Caco-2 (cell line): ENCODE measurements at places on chromosomes 2 and 18. TPM values are rescaled to one million over a fixed set of nuclear protein-coding genes. Genes with fewer than 3 reads are reported as not detected.

Gene ELP2
- 43.2 and 45.9 TPM in 2 replicates for total RNA-seq

Gene R3HDM1
- 44.4 and 45.3 TPM in 2 replicates for total RNA-seq

Gene SCN1A
- not detected in 2 replicates for total RNA-seq

Gene CCDC142
- total RNA-seq = 39.0 and 47.1 TPM in 2 replicates

Gene GORASP2
- total RNA-seq = 124 and 143 TPM in 2 replicates

Gene KCNS3
- total RNA-seq = 0.14 and 0.20 TPM in 2 replicates

Gene CHRND
- total RNA-seq = not detected in 2 replicates

Gene ASPRV1
- 0.32 and 0.66 TPM in 2 replicates for total RNA-seq

Gene KANSL3
- total RNA-seq = 47.4 and 48.6 TPM in 2 replicates

Gene ZAP70
- total RNA-seq = 0.82 and 0.86 TPM in 2 replicates

Gene POTEJ
- total RNA-seq = not detected in 2 replicates

Gene LINC00305
- not detected in 2 replicates for total RNA-seq

Gene PAPOLG
- total RNA-seq = 14.0 and 14.4 TPM in 2 replicates

Gene IL36A
- total RNA-seq = not detected in 2 replicates

Gene FAM237A
- not detected in 2 replicates for total RNA-seq

Gene PLEKHH2
- total RNA-seq = 0.28 and 1.5 TPM in 2 replicates

Gene SLC8A1
- 0.21 and 0.43 TPM in 2 replicates for total RNA-seq

Gene UGT1A5
- 1.00 and 1.2 TPM in 2 replicates for total RNA-seq

Gene OTX1
- total RNA-seq = 14.4 and 16.0 TPM in 2 replicates

Gene C1QL2
- total RNA-seq = not detected in 2 replicates

Gene CCDC178
- total RNA-seq = not detected in 2 replicates

Gene LAMA1
- 122 and 129 TPM in 2 replicates for total RNA-seq

Gene RESP18
- not detected in 2 replicates for total RNA-seq

Gene GAL3ST2
- total RNA-seq = 6.0 and 6.8 TPM in 2 replicates

Gene CHRNA1
- total RNA-seq = not detected in 2 replicates

Gene GRB14
- 10.1 and 12.7 TPM in 2 replicates for total RNA-seq

Gene CAPN13
- total RNA-seq = 2.1 and 3.3 TPM in 2 replicates

Gene CYP1B1
- total RNA-seq = 1.3 and 1.8 TPM in 2 replicates

Gene TMEM17
- 2.6 and 3.3 TPM in 2 replicates for total RNA-seq

Gene PLGLB1
- total RNA-seq = 1.3 TPM in 1 of 2 replicates, not detected in the other

Gene EEF1B2
- 939 and 946 TPM in 2 replicates for total RNA-seq

Gene SERPINB13
- not detected in 2 replicates for total RNA-seq

Gene MROH2A
- not detected in 2 replicates for total RNA-seq

Gene GPAT2
- not detected in 2 replicates for total RNA-seq
